ENCODE measurements at places on chromosomes 1 and 21.
A peak's percentile ranks its signal among the peaks of the same experiment; 100 is the strongest.

GRCh38 chr1:230127105-230128054 lies 60.3 kb downstream of the GALNT2 start:
- peak; percentile 64 for DNase-seq

GRCh38 chr1:92851729-92852128 lies 19.9 kb downstream of the RPL5 start:
- no peak for DNase-seq

- no peak for DNase-seq
Measured at GRCh38 chr1:209363112-209363511, 220.4 kb upstream of the CAMK1G start.

- DNase-seq = no peak
Measured at GRCh38 chr1:21340230-21340945, 50.1 kb upstream of the ECE1 start.

DNA sequence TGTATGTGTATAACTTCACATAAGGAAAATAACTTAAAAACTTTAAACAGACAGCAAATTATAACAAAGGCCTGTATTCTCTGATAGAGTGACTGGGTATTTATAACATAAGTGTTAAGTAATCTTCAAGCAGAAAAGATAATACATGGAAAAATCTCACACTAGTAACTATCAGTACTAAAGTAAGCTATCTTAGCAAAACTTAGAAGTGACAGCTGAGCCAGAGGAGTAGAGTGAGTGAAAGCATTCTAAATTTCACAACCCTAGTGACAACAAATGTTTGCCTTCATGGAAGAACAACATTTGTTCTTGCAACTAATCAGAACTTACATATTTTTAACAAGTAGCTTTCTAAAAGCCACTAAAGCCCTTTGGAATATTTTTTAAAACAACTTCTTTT lies 74.5 kb upstream of the B3GALT2 start:
- DNase-seq = no peak
